ENCODE measurements at places on chromosomes 5 and 9.

- DNase-seq: peak; percentile 54
Measured at GRCh38 chr5:115586525-115587146, 15.6 kb downstream of the TICAM2 start.

DNA sequence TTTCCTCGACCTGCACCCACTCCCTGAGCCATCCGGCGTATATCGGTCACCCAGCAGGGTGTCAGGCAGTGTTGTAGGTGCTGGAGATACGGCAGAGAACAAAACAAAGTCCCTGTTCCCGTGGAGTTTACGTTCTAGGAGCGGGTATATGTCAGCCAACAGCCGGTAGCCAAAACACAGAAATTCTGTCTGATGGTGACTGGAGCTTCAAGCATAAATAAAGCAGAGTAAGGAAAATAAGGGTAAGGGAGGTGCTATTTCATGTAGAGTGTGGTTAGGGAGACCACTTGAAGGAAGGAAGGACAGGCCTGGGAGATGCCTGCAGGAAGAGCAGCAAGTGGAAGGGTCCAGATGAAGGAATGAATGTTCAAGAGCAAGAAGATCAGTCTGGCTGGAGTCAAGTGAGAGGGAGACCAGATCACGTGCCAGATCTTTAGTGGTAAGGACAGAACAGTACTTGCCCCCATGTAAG, 783 bp upstream of the ZFR start:
- no peak for DNase-seq

GRCh38 chr5:144142824-144143162, 27.7 kb downstream of the YIPF5 start:
- DNase-seq: no peak

- DNase-seq: no peak
Measured at GRCh38 chr5:56066931-56067450, 72.2 kb upstream of the IL6ST start.

GRCh38 chr5:175878021-175878420, 6.6 kb downstream of the CPLX2 start:
- DNase-seq: no peak

DNA sequence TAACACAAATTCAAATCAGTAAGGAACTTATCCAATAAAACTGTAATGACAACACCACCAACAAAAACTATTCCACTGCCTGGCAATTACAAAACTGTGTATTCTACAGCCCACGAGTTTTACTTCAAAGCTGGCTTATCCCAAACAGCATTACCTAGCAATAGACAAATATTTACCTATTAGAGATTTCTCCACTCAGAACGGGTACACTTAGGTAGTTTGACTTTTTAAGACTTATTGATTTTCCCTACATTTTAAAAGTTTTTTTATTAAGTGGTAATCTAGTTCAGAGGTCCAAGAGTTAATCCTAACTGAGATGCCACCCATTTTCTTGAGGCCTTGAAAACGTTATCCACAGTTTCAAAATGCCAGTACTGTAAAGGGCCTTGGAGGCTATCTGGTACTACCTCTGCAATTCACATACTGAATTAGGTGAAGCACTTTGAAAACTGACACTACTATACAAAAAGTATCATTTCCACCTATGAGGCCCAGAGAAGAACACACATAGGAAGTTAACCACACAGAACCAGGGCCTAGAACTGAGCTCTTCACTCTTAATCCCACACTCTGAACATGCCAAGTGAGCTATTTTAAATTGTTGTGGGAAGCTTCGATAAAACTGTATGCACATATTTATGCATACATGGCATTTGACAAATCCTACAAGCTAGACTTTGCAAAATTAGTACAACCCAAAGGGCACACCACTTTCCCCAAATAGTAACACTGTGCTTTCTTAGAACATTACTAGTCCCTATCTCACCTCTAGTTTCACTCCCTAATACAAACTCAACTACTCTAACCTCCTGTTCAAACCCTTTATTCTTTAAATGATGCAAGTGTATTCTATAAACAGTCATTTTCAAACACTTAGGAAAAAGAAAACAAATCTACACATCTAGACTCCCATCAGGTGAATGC, 2.1 kb downstream of the NADK2 start:
- no peak for DNase-seq

- peak; percentile 59 for DNase-seq
Measured at GRCh38 chr5:149429839-149430721, 51.0 kb upstream of the IL17B start.

GRCh38 chr9:93119703-93119952, 14.4 kb downstream of the NINJ1 start:
- DNase-seq: no peak

DNA sequence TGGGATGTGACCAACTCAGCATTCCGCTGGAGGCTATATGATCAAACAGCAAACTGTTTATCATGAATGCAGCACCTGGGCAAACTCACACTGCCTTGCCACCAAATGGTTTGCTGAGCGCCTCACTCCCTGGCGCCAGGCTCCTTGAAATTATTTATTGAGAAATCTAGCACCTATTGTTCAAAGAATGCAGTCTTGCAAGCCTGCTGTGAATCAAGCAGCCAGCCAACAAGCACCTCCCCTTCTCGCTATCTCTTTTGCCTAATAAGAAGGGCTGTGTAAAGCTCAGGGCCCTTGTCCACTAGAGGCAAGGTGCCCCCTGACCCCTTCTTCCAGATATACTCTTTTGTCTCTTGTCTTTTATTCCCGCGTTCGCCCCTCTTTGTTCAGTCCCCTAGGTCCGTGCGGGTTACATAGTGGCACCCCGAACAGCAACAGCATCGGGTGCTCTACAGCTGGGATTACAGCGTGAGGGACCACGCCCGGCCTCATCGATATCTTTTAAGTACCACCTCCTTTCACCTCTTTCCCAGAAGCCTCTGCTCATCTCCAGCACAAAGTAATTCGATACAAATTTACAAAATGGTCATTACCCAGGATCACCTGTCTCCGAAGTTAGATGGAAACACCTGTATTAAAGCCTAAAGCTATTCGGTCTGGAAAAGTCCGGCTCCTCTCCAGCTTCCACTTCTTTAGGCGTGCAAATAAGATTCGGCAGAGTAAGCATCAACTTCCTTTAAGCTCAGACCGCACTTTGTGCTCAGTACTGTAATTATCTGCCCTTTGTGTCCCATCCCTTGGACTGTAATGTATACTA, 896 bp downstream of the RIGI start:
- DNase-seq: peak; percentile 30

DNA sequence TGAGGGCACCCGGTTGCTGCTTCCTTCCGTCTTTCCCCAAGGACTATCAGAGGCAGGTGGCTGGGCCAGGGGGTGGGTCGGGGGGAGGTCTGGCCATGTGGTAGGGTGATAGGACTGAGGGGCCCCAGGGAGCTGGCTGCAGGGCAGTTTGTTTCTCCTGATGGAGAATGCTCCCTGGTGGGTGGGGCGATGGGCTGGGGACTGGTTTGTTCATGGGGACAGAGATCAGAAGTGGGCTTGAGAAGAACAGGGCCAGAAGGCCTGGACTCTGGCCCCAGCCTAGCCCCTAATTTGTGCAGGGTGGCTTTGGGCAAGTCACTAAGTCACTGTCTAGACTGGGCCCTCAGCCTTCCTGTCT, 117.4 kb downstream of the RGS3 start:
- DNase-seq: no peak

DNA sequence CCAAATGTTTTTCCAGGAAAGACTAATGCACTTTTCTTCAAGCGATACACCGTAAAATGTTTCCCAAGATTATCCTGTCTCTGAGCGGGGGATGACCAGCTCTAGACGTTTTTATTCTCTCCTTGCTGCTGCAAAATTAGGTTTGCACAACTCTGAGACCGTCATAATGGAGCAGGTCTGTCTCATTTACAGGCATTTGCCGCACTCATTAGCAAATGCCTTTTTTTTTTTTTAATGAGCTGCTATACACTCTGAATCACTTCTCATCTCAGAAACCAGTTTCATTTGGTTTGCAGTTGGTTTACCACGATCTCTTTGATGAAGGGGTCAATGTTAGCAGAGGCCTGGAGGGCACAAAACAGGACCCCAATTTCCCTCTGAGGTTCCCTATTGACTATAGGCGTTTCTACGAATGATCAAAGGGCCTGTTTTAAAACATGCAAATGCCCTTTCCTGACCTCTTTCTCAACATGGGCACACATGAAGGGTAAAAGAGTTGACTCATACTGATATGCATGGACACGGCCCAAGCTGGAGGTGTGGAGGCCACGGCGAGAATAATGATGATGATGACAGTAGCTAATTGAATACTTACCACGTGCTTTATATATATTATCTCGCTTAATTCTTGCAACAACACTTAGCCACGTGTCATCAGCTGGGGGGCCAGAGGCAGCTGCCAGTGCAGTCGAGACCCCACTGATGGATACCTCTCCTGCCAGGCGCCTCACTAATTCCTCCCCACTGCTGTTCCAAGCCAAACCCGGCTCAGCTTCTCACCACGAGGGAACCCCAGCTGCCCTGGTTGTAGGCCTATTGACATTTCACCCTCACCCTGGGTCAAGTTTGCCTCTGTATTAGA, 89.9 kb upstream of the PTCH1 start:
- no peak for DNase-seq

DNA sequence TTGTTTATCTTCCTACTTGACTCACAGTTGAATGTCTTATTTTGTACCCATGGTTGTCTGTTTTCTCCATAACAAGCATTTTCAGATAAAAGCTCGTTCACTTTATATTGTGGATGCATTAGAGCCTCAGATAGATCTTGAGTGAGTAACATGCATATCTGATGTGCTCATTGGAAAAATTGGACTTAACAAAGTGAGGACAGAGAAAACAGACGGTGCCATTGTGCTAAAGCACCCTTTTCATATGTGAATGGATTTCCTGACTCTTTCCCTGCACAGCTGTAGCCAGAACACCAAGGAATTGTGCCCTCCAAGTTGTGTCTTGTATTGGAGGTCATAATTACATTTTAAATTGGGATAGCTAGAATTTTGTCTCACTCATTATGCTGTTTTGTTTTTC, 325.8 kb upstream of the MEF2C start:
- DNase-seq: no peak

DNA sequence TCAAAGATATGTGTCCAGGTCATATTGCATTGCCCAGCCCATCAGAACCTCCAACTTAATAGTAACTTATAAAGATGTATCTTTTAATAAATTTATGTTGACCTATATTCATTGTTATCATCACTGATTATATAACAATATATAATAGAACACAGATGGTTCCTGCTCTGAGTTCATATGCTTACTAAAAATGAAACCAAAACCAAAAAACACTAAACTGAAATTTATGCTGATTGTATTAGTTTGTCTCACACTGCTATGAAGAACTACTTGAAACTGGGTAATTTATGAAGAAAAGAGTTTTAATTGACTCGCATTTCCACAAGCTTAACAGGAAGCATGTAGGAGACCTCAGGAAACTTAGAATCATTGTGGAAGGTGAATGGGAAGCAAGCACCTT, 462.5 kb upstream of the TYRP1 start:
- no peak for DNase-seq

GRCh38 chr5:71829206-71829605, 110.1 kb downstream of the CARTPT start:
- no peak for DNase-seq

GRCh38 chr9:129569502-129570449, 51.1 kb downstream of the C9orf50 start:
- peak; percentile 51 for DNase-seq

DNA sequence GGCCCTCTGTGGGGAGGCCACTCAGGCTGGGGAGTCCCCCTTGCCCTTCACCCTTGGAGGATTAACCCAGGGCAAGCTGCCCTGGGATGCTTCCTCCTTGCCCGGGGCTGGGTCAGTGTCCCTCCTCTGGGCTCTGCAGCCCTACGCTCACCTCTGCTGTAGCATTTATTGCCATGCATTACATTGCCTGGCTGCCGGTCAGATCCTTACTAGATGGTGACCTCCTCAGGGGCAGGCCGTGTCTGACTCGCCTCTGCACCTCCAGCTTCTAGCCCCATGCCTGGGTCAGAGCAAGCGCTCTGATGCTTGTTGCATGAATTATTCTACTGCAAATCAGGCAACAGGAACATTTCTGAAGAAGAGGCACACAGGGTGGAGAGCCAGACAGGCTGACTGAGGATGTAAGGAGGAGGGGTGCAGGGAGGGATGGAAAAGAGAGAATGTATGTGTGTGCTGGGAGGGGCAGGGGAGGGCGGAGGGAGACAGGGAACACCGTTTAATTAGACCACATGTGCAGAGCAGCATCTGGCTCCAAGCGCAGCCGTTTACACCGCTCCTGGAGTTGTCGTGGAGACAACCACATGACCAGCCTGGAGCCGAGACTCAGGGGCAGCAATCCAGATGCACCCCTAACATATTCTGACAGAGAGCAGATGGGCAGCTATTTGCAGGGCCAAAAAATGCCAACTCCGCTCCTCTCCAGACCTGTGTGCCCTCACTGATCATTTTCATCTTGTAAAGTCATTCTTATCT, 117.0 kb downstream of the CRB2 start:
- DNase-seq: no peak

- DNase-seq: no peak
Measured at GRCh38 chr5:134426361-134426760, 14.7 kb upstream of the CDKN2AIPNL start.

DNA sequence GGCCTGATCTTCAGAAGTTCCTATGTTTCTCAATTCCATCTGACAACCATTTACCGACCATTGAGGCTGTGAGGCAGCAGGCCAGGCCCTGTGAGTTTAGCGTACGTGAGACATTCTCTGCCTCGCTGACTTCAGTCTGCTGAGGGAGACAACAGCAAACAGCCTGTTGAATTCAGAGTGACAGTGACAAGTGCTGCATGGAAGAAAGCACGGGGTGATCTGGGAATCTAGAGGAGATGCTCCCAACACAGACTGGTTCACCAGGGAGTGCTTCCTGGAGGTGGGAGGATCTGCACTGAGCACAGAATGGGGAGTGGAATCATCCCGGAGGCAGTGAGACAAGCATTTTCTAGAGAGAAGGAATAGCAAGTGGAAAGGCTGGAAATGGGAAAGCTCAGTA, 10.0 kb upstream of the DDX41 start:
- DNase-seq: no peak

DNA sequence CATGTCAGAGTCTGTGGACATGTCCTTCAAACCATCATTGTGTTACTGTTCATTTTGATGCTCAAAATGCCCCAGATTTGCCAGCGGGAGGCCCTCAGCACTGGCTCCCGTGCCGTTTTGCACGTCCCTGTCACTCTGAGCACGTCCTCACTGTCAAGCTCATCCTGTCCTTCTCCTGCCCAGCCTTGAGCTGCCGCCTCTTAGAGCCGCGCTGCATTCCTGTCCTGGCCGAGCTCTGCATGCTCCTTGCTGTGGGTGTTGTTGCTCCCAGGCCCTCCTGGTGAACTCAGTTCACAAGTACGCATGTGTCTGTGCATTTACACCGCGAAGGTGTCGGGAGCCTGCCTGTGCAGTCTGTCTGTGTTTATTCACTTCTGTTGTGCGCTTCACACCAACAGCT, 62.2 kb downstream of the WNK2 start:
- no peak for DNase-seq

All from EH (cell line).